ENCODE measurements at places on chromosomes 3 and 15. TPM values are rescaled to one million over a fixed set of nuclear protein-coding genes. Genes with fewer than 3 reads are reported as not detected.
A peak's percentile ranks its signal among the peaks of the same experiment; 100 is the strongest.

DNA sequence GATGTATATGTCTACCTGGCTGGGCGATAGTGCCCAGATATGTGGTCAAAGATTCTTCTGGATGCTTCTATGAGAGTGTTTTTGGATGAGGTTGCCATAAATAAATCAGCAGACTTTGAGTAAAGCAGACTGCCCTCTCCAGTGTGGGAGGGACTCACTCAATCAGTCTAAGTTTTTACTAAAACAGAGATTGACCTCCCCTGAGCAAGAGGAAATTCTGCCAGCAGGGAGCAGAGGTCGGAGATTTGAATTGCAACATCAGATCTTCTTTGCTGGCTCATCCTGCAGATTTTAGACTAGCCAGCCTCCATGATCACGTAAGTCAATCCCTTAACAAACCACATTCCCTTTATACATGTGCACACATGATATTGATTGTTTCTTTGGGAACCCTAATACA, 300.9 kb downstream of the MCTP2 start:
- DNase-seq: no peak

DNA sequence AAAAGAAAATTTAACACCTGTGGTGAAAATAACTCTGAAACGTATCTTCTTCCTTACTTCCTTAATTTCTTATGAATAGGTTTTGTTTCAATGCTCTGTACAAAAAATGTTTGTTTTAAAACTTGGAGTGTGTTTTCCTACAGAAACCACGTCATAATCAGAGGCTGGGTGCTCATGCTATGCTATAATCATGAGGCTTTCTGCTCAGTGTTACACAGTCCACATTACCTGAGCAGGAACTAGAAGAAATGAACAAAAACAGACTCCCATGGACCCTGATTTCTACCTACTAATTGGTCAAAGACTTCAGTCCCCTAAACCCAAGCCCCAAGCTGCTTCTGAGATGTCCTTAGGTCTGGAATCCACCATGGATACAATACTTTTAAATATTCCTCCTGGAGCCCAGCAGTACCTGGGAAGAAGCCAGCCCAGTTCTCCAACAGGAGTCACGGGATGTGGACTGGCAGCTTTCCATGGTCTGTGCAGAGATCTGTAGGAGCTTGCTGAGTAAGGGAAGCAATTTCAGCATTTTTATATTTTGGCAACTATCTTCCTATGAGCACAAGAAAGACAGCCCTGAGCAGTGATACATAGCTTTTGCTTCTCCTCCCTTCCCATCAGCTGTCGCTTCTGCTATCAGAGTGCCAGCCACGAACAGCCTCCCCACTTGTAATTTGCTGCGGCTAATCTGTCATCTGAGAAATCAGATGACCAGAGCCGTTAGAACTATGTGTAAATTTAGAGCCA, 65.6 kb downstream of the WDR72 start:
- no peak for DNase-seq

Gene ZNF774
- total RNA-seq: 2.3 TPM

DNA sequence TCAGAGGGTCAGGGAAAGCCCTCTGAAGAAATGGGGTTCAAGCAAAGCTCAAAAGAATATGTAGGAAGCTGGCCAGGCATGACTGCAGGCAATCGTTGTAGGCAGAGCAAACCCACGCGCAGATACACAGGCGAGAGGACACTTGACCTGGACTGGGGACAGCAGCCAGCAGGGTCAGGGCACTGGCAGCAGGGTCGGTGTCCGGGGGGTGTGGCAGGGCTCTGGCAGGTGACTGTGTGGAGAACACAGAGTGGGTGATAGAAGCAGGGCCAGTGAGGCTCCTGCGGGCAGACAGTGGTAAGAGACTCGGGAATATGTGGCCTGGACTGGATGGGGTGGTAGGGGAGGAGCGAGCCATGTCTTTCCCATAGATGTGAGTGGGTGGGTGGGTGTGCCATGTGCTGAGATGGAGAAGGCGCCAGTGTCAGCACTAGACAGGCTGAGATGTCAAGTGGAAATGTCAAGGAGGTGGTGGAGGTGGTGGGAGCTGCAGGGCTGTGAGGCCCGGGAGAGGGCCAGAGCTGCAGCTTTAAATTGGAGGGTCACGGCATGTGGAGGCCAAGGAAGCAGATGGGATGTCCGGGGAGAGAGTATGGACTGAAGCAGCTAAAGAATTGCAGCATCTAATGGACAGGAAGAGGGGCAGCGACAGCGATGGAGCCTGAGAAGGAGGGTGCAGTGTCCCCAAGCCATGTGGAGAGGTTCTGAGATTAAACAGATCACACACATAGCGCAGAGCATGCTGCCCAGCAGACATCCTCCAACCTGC, 13.4 kb downstream of the TMEM43 start:
- DNase-seq: no peak

Gene CHRNA5
- 1.5 TPM for total RNA-seq

DNA sequence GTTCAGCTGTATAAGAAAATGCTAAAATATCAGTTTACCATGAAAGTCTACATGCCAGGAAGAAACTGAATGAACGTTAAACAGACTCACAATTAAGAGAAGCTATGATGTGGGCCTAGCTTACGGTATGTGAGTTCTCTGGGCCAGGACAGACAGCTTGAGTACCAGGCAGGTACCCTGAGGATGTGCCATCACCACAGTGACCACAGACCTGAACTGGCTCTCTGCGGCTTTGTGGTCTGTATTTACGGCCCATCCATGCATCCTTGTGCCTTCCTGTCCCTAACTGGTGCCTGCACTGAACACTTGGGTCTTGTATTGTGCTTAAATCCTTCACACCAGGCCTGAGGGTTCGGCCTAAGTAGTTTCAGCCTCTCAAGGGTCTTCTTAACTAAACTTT, 467.5 kb upstream of the PPP2R3A start:
- no peak for DNase-seq

- no peak for DNase-seq
Observed at GRCh38 chr3:9649791-9650521, 651 bp downstream of the MTMR14 start.

GRCh38 chr15:84761607-84762131, 13.3 kb downstream of the ZNF592 start:
- no peak for DNase-seq

DNA sequence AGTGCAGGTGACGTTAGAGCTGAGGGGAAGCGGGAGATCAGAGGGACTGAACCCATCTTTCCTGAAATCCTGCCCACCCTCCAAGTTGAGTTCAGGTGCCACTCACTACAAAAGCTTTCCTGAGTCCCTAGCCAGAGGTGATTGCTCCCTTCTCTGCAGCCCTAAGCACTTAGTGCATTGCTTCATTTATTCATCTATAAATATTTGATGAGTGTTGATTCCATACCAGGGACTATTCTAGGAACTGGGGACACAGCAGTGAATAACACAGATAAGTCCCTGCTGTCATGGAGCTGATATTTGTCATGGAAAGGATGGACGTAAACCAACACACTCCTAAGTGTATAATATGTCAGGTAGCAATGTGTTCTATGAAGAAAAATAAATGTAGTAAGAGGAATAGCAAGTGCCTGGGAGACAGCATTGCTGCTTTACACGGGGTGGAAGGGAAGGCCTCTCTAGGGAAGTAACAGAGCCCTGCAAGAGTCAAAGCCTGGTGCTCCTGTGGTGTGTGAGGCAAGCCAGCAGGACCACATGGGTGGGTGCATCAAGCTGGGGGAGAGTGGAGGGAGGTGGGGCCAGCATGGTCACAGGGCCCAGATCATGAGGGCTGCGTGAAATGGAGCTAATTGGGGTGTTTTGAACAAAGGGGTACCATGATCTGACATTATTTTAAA, 18.6 kb downstream of the ALPK3 start:
- no peak for DNase-seq

Gene NANOGP8
- not detected for total RNA-seq

DNA sequence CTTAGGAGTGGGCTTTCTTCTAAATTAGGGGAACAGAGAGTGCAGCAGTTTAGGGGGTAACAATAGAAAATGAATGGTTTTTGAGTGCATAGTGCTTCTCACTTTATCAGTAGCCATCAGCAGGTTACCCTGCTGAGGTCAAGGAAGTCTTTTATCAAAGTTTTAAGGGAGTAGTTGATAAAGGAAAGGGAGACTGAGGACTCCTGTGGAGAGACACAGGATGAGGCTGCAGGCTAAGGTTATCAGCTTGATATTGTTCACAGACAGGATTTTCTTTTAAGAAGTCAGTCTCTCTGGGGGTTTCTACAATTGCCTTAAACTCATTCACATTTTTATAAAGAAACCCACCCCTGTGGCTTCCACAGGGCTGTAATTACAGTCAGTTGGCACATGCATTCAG, 205.0 kb downstream of the AGBL1 start:
- DNase-seq: no peak

DNA sequence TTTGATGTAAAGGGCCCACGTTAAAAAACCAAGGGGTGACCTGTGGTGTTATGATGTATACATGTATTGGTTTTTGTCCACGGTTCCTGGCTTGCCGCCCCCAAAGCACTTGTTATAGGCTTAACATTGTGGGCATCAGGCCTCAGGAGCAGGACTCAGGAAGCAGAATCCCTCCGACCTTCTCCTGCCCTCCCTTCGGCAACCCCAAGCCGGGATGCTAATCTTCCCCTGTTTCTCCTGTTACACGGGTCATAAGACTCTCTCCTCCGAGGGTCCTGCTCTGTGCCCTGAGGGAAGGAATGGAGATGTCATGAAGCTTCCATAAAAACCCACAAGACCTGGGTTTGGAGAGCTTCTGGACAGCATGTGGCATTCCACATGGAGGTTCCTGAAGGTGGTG, 48.8 kb downstream of the RPLP1 start:
- DNase-seq: no peak

DNA sequence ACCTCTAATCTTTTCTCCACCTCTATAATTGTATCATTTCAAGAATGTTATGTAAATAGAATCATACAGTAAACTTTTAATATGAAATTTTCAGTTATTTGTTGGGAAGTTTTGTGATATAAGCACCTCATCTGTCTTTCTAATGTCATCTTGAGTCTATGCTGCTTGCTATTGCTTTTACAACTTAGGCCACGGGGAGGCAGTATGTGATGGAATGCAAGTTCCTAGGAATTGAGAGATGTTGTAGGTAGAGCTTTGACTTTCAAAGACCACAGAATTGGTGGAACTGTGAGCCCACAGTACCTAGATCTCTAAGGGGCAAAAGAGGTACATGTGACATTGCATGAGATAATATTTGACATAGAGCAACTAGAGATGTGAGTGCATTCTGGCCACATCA, 328.3 kb downstream of the MFSD1 start:
- DNase-seq: peak; percentile 10

- no peak for DNase-seq
Observed at GRCh38 chr3:88623709-88624108, 473.9 kb downstream of the C3orf38 start.

Gene NRROS
- 0.10 TPM for total RNA-seq

DNA sequence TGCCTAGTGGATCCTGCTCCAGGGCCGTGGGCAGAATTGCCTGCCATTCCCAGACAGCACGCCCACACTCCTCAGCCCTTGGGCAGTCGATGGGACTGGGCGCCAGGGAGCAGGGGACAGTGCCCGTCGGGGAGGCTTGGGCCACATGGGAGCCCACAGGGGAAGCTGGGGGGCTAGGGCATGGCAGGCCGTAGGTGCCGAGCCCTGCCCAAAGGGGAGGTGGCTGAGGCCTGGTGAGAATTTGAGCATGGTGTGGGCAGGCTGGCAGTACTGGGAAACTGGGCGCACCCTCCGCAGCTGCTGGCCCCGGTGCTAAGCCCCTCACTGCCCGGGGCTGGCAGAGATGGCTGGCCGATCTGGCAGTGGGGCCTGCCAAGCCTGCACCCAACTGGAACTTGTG, 1225.9 kb upstream of the EPHA6 start:
- no peak for DNase-seq

GRCh38 chr3:52983336-52983807, 62.5 kb downstream of the SFMBT1 start:
- no peak for DNase-seq

Gene HRH1
- total RNA-seq: 5.9 TPM

DNA sequence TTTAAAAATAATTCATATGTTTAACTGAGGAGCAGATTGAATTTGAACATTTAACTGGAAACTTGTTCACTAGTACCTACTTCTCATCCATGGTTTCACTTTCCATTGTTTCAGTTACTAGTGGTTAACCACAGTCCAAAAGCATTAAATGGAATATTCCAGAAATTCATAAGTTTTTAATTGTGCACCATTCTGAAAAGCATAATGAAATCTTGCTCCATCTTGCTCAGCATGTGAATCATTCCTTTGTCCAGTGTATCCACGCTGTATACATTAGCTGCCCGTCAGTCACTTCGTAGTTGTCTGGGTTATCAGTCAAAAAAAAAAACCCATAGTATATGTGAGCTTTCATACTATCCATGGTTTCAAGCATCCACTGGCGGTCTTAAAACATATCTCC, 217.6 kb downstream of the TPRG1 start:
- no peak for DNase-seq

GRCh38 chr3:58698246-58698645, 31.7 kb upstream of the FAM3D start:
- no peak for DNase-seq

DNA sequence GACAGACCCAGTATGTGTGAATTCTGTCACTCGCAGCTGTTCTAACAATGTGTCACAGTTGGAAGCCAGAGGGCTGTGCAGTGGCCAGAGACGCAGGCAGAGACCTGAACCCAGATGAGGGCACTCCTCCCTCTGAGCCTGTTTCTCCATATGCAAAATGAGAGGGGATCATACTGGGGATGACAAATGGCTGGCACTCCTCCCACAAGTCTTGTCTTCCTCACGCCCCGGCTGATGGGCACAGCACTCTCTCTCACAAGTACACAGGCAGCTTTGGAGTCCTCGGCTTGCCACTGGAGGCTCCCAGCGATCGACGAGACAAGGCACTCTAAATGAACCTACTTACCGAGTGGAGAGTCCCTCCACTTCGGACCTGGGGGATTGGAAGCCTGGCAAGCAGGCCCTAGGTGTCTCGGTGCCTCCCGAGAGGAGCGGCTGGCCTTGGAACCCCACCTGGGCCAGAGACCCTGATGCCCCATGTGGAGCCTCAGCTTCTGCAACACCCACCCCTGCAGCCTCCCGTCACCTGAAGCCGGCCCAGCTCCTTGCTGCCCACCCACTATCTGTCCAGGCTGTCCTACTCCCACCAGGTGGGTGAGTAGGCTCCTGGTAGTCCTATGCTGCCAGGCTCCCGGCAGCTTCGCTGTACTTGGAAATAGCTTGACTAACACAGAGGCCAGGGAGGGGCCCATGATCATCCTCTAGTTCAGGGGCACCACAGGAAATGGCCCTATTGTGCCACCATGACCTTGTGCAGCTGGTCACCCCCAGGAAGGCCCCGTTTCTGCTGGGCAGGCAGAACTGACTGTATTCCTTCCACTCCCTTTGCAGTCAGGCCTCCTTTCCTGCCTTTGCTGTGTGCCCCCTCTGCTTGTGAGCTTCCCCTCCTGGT, 65.0 kb upstream of the IQSEC1 start:
- DNase-seq: no peak

Gene COMMD4
- total RNA-seq: 133 TPM
